ENCODE measurements at places on chromosomes 1 and 21.

- DNase-seq = no peak
Measured at GRCh38 chr1:203626910-203627246, 246 bp downstream of the ATP2B4 start.

GRCh38 chr1:240663169-240663879 is 51.4 kb upstream of the GREM2 start:
- no peak for DNase-seq

DNA sequence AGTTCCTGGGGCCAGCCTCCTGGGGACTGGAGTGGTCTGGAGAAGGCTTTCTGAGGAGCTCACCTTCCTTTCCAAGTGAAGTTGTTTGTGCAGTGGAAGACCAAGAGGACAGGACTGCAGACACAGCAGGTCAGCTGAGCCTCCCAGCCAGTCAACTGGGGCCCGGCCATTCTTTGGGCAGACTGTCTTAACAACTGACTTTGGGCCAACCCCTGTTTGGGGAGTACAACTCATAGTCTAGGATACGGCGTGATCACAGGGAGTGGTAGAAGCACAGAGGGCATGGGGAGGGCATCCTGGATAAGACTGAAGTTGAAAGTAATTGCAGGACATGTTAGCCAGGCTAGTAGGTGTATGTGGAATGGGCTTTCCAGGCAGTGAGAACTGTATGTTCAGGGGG is 50.3 kb downstream of the PGM1 start:
- no peak for DNase-seq

DNA sequence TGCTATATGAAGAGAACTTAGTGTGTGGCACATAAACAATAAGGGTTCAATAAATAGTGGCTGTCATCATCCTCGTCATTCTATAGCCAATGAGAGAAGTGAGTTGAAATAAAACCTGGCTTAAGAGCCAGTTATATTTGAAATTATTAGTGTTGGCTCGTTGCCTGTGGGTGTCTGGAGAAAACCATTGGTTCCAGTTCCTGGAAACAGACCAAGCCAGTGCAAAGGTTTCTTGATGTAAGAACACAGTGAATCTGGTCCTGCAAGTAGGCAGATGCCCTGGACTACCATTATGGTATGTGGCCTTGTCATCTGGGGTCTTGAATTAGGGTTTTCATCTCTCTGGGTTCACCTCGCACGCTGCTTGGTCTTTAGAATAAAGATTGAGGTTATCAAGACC is 43.3 kb downstream of the URB2 start:
- DNase-seq = no peak

GRCh38 chr1:5945445-5945844 is 46.8 kb downstream of the NPHP4 start:
- peak; percentile 21 for DNase-seq

- no peak for DNase-seq
Measured at GRCh38 chr1:119150150-119150549, 9.7 kb upstream of the WARS2 start.

GRCh38 chr21:33496345-33496744 is 4.8 kb upstream of the DNAJC28 start:
- DNase-seq = no peak

DNA sequence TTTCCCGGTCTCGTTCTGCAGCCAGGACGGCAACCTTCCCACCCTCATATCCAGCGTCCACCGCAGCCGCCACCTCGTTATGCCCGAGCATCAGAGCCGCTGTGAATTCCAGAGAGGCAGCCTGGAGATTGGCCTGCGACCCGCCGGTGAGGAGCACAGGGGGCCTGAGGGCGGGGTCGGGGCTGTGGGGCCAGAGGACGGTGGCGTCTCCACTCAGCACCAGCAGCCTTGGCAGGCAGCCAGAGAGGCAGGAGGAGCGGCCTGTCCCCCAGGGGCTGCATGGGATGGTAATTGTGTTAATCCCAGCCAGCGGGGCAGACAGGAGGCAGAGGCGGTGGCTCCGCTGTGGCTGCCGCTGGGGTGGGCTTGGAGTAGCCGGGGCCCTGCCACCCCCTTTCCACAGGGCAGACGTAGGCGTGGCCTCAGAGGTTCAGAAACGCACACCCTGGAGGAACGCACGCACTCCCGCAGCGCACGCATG is 12.1 kb downstream of the SAMD11 start:
- no peak for DNase-seq

- DNase-seq = no peak
Measured at GRCh38 chr1:228062085-228062791, 20.3 kb upstream of the ARF1 start.

- no peak for DNase-seq
Measured at GRCh38 chr1:204255966-204256365, 42.2 kb upstream of the GOLT1A start.

GRCh38 chr1:94836891-94837290 is 16.7 kb downstream of the SLC44A3 start:
- no peak for DNase-seq

DNA sequence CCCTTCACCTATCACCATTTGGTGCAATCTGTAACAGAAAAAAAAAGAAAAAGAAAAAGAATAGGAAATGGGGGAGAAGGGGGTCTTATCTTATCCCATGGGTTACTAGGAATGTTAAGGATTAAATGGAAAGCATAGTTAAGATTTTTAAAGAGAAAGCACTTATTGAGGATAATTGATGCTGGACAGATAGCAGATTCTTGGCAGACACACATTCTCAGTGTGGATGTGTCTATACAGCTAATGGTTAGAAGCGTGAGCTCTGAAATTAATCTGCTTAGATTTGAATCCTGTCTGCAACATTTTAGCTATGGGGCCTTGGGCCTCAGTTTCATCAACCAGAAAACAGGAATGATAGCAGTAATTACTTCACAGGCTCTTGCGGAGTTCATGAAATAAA is 67.1 kb downstream of the SSBP3 start:
- no peak for DNase-seq
